ENCODE measurements at places on chromosomes 12 and 14. TPM values are rescaled to one million over a fixed set of nuclear protein-coding genes. Genes with fewer than 3 reads are reported as not detected.

GRCh38 chr14:72625689-72626088 lies 268.2 kb downstream of the DPF3 start:
- no peak for DNase-seq

DNA sequence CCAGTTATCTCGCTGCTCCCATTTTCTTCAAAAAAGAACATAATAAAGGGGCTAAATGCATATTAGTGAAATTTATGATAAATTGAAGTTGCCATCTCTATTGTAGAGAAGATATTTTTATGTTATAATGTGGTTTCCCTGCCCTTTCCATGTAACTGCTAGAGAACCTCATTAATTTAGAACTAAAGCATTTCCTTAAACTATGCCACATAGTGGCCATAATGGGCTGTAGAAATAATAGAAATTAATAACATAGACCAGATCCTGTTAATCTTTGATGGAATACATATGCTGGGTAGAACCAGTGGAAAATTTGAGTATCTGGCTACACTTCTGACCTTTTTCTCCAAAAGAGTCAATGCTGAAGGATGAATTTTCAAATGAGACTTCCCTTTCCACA lies 376.7 kb downstream of the PDZRN4 start:
- DNase-seq: no peak

- no peak for DNase-seq
Observed at GRCh38 chr14:103738701-103739451, 23.3 kb downstream of the ZFYVE21 start.

- DNase-seq: no peak
Observed at GRCh38 chr12:14315501-14315900, 50.0 kb upstream of the ATF7IP start.

GRCh38 chr12:52686756-52687487 lies 6.7 kb upstream of the KRT1 start:
- DNase-seq: no peak

DNA sequence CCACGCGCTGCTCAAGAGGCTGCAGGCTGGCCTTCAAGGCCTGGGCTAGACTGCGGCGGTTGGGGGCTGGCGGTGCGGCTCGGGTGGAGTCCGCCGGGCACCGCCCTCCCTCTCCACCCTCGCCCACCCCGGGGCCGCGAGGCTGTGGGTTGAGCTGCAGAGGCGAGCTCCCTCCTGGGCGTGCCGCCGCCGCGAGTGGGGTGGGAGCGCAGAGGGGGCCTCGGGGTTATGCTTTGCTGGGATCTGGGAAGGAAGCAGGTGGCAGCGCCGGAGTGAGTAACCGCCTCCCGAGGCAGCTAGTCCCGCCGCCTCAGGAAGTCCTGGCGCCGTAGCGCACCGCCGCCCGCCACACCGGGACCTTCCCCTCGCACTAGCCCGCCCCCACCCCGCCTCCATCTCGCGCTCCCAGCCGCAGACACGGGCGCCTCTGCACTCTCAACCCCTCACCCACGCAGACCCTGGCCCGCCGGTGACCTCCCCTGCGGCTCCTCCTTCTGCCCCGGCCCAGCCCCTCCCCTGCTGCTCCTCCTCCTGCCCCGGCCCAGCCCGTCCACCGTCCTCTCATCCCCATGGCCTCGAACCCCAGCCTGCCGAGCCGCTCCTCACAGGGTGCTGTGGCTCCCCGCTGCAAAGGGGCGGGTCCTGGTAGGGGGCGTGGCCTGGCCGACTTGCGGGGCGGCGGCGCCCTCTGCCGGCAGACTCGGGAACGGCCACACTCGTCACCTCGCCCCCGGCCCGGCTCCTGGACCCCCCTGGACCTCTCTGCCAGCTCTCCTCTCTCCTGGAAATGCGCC lies 16.6 kb downstream of the TAMALIN start:
- DNase-seq: peak; percentile 33

GRCh38 chr12:107368586-107368985 lies 275.2 kb upstream of the CRY1 start:
- DNase-seq: no peak

- no peak for DNase-seq
Observed at GRCh38 chr14:43872752-43873655, 634.1 kb downstream of the FSCB start.

GRCh38 chr12:109753054-109753401 lies 39.4 kb downstream of the FAM222A start:
- DNase-seq: no peak

DNA sequence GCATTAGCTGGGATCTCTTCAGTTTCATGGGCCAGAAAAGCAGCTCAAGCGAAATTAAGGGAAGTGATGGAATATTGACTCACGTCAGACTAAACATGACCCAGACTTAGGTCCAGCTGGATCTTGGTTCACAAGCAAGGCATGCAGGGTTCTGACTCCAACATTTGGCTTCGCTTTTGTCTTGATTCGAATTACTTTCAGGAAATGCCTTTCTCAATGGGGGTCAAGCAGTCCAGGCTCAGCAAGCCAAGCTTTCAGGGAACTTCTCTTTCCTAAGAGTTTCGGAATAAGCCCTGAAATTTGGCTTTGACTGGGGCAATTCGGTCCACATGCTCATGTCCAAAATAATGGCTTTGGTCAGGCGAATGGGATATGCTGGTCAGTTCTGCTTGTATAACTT lies 678.7 kb upstream of the TMEM132C start:
- DNase-seq: no peak

GRCh38 chr14:102141797-102142196 lies 2.1 kb downstream of the WDR20 start:
- DNase-seq: no peak

DNA sequence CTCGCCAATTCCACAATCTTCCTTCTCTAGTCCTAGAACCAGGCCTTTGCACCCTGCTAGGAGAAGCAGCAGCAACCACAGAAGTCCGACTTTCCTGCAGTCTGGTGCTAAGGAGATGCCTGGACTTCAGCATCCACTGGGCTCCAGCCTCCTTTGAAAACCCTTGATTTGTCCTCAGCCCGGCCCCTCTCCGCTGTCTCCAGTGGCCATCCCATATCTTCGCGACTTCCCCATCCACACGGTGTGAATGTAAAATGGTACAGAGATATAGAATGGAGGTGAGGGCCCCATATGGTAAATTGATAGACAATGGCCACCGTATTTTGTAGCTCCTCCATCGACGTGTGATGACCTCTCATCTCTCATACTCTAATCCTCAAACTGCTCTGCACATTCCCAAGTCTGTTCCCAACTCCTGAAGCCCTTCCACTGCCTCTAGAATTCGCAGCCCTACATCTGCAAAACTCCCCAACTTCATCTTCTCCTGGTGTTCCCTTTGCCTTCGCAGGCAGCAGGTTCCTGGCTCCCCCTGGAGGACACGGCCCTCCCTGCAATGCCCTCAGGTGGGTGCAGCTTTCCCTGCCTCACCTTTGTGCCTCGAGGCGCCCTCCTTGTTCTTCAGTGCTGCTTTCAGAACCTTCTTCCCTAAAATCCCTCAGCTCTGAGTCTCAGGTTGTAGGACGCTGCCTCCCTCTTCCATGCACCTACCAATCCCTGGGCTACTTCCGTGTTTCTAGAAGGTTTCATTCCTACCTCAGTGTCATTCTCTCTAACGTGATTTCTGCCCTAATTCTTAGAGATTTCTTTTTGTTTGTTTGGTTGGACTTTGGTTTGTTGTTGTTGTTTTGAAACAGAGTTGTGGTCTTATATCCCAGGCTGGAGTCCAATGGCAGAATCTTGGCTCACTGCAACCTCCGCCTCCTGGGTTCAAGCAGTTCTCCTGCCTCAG lies 36.7 kb downstream of the TMBIM6 start:
- no peak for DNase-seq

GRCh38 chr14:90777830-90778485 lies 38.3 kb downstream of the TTC7B start:
- DNase-seq: no peak

DNA sequence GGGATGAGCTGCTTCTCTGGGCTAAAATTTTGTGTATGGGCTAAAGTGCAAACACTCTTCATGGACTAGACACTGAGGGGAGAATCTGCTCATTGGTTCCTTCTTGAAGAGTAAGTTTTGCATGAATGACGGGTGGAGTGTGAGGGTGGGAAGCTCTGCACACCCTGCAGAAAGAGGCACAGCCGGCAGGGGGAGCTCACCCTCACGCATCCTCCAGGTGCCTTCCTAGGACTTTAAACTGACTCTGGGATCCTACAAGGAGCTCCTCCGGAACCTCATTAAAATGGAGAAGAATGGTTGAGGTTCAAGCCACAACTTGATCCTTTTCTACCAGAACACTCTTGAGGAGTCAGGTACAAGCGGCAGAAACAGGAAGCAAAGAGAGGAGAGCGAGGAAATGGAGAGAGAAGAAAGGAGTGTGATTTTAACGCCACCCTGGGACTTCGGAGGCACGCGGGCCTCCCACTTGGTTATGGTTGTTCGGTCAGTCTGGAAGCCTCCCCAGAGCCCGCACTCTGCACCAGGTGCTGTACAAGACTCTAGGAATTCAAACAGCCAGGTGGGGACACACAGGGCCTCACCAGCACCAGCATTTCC lies 87.5 kb downstream of the SETD3 start:
- DNase-seq: no peak

DNA sequence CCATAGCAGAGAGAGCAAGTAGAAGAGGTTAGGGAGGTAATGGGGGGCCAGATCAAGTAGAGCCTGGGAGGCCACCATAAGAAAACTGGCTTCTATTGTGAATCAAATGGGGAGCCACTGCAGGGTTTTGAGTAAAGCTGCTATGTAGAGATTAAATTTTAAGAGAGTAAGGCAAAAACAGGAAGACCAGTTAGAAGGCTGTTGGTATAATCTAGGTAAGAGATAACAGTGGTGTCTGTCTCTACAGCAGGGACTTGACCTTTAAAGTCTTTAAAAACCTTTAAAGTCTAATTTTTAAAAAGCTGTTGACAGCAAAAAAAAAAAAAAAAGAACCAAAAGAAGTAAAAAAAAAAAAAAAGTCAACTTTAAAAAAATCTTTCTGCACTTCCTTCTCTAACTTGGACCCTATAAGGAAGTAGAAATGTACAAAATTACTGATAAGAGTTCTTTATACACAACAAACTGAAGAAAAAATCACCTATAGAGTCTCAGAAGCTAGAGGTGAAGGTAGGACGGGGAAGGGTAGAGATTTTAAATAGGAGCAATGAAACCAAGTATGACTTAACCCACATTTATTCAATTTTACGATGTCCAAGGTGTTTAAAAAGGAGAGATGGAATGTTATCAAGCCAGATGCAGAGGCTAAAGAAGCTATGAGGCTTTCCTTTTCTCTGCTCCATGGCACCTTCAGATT lies 26.1 kb downstream of the SGPP1 start:
- no peak for DNase-seq

- DNase-seq: no peak
Observed at GRCh38 chr14:104206281-104206904, 68.0 kb downstream of the KIF26A start.

- no peak for DNase-seq
Observed at GRCh38 chr14:32327255-32327961, 1.7 kb upstream of the AKAP6 start.

GRCh38 chr12:105469701-105470100 lies 139.2 kb downstream of the C12orf75 start:
- no peak for DNase-seq

DNA sequence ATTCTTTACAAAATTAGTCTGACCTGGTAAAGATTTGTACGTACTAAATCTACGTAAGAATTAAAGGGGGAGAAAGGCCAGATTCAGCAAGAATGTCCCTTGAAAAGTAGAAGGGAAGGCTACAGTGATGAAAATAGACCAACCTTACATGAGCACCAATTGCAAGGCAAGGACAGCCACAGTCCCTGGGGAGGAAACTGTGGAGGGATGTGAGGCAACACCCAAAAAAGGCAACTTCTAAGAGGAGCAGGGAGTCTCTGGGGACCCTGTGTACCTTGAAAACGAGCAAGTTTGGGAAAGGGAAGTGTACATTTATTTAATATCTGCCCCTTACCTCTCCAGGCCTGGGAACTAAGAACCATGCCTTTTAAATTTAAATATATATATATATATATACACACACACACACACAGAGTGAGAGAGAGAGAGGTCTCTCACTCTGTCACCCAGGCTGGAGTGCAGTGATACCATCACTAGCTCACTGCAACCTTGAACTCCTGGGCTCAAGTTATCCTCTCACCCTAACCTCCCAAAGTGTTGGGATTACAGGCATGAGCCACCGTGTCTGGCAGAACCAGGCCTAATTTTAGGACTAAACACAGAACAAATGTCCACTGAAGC lies 56.4 kb downstream of the TMCC3 start:
- no peak for DNase-seq

DNA sequence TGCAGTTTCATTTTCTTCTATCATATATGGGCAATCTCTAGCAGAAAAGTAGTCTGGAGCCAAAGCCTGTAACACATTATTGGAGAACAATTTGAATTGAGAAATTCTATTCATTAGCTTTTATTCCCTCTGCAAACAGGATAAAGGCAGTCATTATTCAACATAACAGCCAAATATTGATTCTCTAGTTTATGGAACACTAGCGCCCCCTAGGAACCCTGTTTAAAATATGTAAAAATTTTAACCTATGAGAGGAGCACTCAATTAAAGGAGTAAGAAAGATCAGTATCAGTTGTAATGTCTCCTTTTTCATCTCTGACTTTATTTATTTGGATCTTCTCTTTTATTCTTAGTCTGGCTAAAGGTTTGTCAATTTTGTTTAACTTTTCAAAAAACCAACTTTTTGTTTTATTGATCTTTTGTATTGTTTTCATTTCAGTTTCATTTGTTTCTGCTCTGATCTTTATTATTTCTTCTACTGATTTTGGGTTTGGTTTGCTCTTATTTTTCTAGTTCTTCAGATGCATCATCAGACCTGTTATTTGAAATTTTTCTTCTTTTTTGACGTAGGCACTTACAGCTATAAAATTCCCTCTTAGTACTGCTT lies 4.8 kb upstream of the LMNTD1 start:
- DNase-seq: peak; percentile 12

GRCh38 chr14:57865403-57866198 lies at the start of gene SLC35F4:
Gene SLC35F4 (minus strand): TSS chr14:57866092.
- no peak for DNase-seq

DNA sequence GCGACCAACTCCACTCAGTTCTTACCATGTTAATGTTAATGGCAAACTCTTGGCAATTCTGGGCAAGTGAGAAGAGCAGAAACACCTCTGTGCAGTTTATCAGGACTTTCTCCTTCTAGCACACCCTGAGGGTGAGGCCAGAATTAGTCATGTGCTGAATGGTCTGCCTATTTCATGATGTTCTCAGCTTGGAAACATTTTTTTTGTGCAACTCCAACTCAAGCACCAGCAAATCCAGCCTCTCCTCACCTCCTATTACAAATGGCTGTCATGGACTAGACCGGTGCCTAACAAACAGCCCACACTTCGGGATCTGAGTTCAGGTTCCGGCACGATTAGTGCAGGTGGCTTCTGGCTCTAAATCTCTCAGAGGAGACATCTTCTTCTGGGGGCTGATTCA lies 246.0 kb downstream of the ZFP36L1 start:
- no peak for DNase-seq

- DNase-seq: no peak
Observed at GRCh38 chr14:105128059-105128458, 40.5 kb downstream of the JAG2 start.

RTL1 gene
- total RNA-seq: 4.2 TPM

NPFF gene
- 0.59 TPM for total RNA-seq

RGS6 gene
- 3.9 TPM for total RNA-seq

C12orf54 gene
- total RNA-seq: not detected

SCNN1A gene
- 10.2 TPM for total RNA-seq

TESPA1 gene
- 0.30 TPM for total RNA-seq

GXYLT1 gene
- 15.3 TPM for total RNA-seq

ANO4 gene
- total RNA-seq: 0.20 TPM

CLMN gene
- total RNA-seq: 13.6 TPM

DNAH10 gene
- total RNA-seq: 0.99 TPM

CLEC14A gene
- 15.0 TPM for total RNA-seq
